Activated CD4-positive, alpha-beta memory T cell treated with anti-CD3 and anti-CD28 coated beads, Interleukin-2, amount 10 ng/mL, durations not matched to agents 7 days and 5 days (primary cell): ENCODE measurements at places on chromosomes 1 and 21.

- H3K27me3 ChIP-seq: peaks cover 16% of the 10 kb centered on the region
- no peak overlapping the region for H3K4me3 ChIP-seq
- H3K27ac ChIP-seq: peak overlapping the region; percentile 62
- peaks cover 26% of the 10 kb centered on the region for H3K4me1 ChIP-seq
Observed at GRCh38 chr1:207070811-207071210, 17.7 kb downstream of the PFKFB2 start.

DNA sequence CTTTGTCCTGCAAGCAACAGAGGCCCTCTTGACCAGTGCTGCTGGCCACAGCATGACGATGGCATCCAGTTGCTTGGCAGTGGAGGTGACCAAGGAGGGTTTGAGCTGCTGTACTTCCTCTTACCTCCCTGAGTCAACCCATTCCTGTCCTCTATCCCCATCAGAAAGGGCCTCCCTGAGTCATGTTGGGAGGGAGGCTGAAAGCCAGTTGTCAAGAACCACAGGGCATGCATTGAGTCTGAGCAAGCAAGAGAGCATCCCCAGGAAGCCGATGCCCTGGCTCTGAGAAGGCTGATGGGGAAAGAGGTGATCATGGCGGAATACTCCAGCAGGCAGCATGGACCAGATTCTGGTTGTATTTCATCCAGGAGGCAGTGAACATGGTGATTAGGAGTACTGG, 69.6 kb downstream of the LACTBL1 start:
- H3K36me3 ChIP-seq: no peaks in the 10 kb centered on the region
- no peak overlapping the region for H3K4me3 ChIP-seq
- no peaks in the 10 kb centered on the region for H3K4me1 ChIP-seq
- H3K27ac ChIP-seq: no peak overlapping the region

DNA sequence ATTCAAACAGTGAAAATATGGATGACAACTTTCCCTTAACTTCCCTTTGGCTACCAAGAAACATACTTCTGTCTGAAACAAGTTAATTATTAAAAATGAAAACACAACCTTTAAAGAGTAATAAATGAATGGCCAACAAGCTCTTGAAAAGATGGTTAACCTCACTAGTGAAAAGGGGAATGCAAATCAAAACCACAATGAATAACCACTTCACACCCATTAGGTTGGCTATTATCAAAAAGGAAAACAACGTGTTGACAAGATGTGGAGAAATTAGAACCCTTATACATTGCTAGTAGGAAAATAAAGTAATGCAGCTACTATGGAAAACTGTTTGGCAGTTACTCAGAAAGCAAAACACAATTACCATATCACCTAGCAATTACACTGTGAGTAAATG, 14.1 kb downstream of the COP1 start:
- no peak overlapping the region for H3K27ac ChIP-seq
- H3K4me1 ChIP-seq: peaks cover 37% of the 10 kb centered on the region
- H3K4me3 ChIP-seq: no peak overlapping the region
- no peak for DNase-seq
- peaks cover 30% of the 10 kb centered on the region for H3K36me3 ChIP-seq

DNA sequence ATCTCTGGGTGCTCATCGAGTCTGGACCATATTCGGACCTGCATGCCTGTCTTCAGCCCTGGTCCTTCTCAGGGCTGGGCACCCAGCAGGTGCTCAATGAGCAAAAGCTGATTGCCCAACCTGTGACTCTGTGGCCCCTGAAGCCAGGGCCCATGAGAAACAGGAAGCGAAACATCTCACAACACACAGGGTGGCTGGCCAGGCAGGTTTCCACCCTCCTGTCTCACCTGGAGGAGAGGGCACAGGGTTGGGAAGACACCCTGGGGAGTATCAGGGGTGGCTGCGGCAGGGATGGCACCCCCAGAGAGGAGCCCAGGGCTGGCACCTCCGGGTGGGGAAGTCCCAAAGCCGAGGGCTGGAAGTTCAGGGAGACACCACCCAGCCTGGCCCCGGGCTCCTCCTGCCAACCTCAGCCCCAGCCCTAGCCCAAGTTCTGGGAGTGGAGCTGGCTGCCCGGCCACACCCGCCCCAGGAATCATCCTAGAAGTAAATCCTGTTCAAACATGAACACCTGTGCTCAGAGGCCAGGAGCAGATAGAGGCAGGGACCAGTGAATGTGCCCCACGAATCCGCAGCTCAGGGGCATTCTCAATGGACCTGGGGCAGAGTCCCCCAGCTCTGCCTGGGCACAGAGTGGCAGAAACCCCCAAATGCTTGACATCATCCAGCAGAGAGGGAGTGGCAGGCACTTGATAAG, 54.6 kb downstream of the RAP1GAP start:
- no peaks in the 10 kb centered on the region for H3K36me3 ChIP-seq
- no peaks in the 10 kb centered on the region for H3K27me3 ChIP-seq
- DNase-seq: no peak
